Parietal lobe (tissue), 2 donors: ENCODE measurements at places on chromosomes 6 and 20. TPM values are rescaled to one million over a fixed set of nuclear protein-coding genes. Genes with fewer than 3 reads are reported as not detected.

Gene RAB44
- not detected for total RNA-seq

Gene PI3
- not detected for total RNA-seq

Gene CTCFL
- total RNA-seq: not detected

Gene UBE2V1
- 95.5 TPM for total RNA-seq
